ENCODE measurements at places on chromosomes 3 and 15.

- no peak for DNase-seq
These were observed 166.4 kb downstream of the ATG7 start for GRCh38 chr3:11438646-11439045.

GRCh38 chr3:72375237-72376076 lies 472.8 kb downstream of the SHQ1 start:
- DNase-seq, result peak; percentile 61

DNA sequence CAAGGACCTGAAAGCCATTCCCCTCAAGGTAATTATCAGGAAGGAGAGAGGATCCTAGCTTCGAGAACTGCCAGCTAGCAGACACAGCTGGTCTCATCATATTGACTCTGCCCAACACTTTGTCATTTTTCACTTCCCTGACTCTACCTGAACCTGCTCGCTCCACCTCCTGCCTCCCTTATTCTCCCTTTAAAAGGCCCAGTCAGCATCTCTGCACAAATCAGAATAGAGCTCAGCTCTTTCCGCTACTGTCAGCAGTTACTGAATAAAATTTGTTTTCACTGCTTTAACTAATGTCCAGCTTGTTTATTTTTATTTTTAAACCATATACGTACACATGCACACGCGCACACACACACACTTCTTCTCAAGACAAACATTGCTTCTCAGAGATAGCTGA lies 57.2 kb upstream of the MCF2L2 start:
- no peak for DNase-seq

GRCh38 chr3:129553719-129554118 lies 10.7 kb downstream of the H1-8 start:
- no peak for DNase-seq

- no peak for DNase-seq
These were observed 35.6 kb upstream of the NDUFB4 start for GRCh38 chr3:120560304-120561250.

DNA sequence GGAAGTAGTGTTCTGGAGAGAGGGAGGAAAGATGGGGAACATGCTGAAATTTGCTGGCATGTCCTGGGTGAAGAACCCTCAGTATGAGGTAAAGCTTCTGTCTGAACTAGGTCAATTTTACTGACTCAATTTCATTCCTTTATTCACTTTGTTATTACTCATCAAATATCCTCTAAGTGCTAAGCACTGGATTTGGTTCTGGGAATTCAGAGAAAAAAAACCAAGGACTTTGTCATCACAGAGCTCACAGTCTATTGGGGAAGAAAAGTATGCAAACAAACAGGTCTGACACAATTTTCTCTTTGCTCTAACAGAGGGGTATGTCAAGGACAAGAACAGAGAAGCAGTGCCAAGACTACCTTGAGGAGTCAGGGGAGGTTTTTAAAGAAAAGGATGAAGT lies 68.0 kb downstream of the TFG start:
- no peak for DNase-seq

GRCh38 chr15:35481992-35482391 lies 64.0 kb downstream of the DPH6 start:
- DNase-seq, result no peak

GRCh38 chr3:181757694-181758306 lies 46.1 kb downstream of the SOX2 start:
- DNase-seq, result no peak

- no peak for DNase-seq
These were observed 44.9 kb upstream of the KLHL25 start for GRCh38 chr15:85839643-85840042.

GRCh38 chr3:140863580-140864009 lies 78.0 kb upstream of the SLC25A36 start:
- DNase-seq, result peak; percentile 47

DNA sequence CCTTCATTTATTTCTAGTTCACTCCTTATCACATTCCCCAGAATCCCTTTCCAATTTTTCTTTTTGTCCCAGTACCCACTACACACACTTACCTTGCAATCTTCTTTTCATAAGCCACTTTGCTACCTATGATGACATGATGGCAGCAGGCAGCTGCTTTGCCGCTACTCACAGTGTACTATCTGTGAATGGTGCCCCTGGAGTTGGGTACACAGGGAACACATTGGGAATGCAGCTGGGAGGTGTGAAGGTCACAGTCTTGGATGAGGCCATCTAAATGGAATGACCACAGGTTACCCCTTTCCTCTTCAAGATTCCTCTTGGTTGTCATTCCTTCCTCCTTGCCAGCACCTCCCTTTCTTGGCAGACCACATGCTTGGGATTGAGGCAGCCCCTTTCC lies 20.8 kb upstream of the TNIK start:
- DNase-seq, result no peak

GRCh38 chr3:178527981-178528380 lies 8.3 kb upstream of the KCNMB2 start:
- DNase-seq, result no peak

GRCh38 chr15:78345396-78346125 lies 5.4 kb downstream of the CRABP1 start:
- DNase-seq, result no peak

GRCh38 chr3:88713233-88713691 lies 394.2 kb upstream of the EPHA3 start:
- no peak for DNase-seq

GRCh38 chr15:33871980-33872379 lies 96.3 kb upstream of the CHRM5 start:
- no peak for DNase-seq

DNA sequence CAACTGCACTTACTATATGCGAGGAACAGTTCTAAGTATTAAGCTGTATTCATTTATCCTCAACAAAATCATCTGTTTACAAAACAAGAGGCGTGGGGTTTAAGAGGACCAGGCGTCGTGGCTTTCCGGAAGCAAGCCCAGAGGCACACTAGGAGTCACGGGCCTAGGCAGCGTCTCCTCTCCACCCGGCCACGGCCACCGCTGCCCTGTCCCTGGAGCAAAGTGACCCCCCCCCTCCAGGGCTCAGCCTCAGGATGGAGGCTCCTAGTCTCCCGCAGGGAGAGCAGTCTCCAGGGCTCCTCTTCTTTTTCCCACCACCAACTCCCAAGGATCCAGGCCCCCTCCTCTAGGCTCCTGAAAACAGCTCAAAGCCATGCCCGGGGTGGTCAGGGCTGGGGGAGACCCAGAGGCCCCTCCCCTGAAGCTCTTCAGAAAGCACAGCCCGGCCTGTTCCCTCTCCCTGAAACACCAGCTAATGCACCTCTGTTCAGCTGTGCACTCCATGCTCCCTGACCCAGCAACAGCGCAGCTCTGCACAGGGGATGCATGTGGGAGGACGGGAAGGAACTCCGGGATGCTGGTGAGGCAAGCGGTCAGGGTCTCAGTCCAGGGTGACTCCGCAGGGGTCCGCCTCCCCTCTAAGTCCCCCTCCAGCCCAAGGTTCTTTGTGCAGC lies 16.8 kb downstream of the TNK2 start:
- no peak for DNase-seq

DNA sequence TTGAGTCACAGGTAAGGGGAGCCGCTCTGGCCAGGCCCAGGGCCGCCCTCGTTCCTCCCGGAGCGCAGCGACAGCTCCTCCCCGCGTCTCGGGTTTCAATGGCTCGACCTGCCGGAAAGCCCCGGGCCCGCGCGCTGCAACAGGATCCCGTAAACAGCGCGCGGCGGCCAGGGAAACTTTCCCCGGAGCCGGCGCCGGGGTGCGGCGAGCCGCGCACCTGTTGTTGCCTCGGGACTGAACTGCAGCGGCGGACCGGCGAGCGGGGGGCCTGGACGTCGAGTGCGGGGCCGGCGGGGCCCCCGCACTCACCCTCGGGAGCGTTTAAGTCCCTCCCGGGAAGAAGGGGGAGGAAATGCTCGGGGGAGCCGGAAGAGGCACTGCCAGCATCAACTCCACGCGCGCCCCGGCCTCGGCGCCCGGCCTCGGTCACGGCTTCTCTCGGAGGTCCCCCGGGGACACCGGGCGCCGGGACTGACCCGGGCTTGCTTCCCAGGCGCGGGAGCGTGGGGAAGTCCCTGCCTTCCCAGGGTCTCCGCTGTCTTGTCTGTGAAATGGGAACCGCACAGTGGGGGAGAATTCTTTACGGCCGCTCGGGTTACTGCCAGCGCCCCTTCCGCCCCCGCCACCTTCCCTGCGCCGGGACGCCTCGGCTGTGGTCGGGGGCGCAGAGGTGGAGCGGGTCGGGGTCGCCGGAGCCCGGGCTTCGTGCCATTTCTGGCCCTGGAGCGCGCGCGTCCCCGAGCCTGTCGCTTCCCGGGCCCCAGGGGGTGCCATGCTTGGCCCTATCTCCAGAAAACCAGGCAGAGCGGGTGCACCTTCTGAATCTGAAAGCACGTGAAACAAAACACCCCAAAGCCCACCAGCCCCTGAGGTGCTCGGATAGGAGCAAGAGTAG lies 7.5 kb upstream of the PGPEP1L start:
- DNase-seq, result peak; percentile 17

DNA sequence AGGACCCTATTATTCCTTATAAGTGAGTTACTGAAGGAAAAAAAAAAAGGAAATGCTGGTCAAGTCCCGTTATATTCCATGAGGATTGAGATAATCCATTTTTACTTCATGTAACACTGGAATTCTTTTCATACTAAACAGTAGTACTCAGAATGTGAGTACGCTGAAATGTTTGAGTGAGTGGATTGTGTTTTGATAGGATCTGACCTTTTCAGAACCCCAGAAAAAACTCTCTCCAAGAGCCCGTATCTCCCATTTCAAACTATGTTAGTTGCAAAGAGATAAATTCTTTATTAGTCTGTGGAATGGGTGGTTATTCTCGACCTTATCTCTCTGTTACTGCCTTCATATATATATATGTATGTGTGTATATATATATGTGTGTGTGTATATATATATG lies 2.5 kb upstream of the LPP start:
- DNase-seq, result no peak

Data from stimulated activated CD4-positive, alpha-beta T cell treated with anti-CD3 and anti-CD28 coated beads, Interleukin-4, amount 100 ng/mL, for 24 hours (primary cell).